ENCODE measurements at places on chromosomes 3 and 15.

GRCh38 chr3:40336511-40337135, 27.1 kb downstream of the EIF1B start:
- DNase-seq, result no peak

- DNase-seq, result peak; percentile 65
Measured at GRCh38 chr15:68154923-68155559, 50.1 kb downstream of the CALML4 start.

GRCh38 chr3:14548321-14548729, 8.2 kb upstream of the GRIP2 start:
- DNase-seq, result peak; percentile 37

DNA sequence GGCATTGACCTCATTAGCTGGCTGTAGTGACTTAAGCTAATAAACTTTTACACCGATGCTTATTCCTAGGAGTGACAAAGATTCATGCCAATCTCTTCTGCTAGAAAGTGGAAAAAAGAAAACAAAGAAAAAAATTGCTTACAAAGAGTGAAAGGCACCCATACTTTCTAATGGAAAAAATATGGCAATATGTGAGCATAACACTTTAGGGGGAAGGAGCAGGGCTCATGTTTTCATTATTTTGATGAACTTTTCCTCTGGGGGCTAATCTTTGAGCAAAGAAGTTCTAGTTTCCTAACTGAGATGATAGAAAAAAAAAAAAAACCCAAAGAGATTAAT, 94.8 kb upstream of the THRB start:
- DNase-seq, result no peak

DNA sequence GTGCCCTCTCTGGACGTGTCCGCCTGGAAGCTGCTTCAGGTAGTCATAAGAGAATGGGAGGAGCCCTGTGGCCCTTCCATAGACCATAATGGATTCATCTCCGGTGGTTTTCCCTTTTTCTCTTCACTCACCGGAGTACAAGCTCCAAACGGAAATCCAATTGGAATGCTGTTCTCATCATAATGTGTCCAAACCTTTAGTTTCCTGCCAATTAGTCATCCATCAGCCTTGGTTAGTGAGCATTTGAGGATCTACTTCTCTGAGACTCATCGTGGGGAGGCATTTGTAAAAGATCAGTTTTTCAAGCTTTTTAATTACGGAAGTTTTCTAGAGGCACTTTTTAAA, 34.9 kb downstream of the ABHD2 start:
- DNase-seq, result peak; percentile 86

DNA sequence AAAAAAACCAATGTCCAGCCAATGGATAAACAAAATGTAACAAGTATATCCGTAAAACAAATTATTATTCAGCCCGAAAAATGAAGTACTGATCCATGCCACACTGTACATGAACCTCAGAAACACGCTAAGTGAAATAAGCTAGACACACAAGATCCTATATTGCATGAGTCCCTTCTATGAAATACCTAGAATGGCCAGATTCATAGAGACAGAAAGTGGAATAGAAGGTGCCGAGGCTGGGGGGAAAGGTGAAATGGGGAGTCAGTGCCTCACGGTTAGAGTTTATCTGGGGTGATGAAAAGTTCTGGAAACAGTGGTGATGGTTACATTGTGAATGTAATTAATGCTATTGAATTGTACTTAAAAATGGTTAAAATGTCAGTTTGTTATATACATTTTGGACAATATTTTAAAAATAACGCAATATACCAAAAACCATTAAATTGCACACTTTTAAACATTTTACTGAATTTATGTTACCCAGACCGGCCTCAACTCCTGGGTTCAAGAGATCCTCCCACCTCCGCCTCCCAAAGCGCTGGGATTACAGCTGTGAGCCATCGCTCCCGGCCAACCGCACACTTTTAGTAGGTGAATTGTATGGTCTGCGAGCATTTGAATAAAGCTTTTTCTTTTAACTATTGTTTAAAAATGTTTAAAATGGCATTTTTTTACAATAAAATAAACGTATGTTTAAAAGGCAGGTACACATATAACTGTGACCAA, 2.1 kb downstream of the RNF168 start:
- peak; percentile 13 for DNase-seq

- peak; percentile 6 for DNase-seq
Measured at GRCh38 chr3:119562307-119562961, 3.0 kb upstream of the CD80 start.

- DNase-seq, result peak; percentile 55
Measured at GRCh38 chr15:42037656-42038055, 16.8 kb upstream of the PLA2G4E start.

- no peak for DNase-seq
Measured at GRCh38 chr3:129421988-129422745, 6.3 kb downstream of the EFCAB12 start.

GRCh38 chr15:100284701-100285100, 57.1 kb downstream of the ADAMTS17 start:
- no peak for DNase-seq

DNA sequence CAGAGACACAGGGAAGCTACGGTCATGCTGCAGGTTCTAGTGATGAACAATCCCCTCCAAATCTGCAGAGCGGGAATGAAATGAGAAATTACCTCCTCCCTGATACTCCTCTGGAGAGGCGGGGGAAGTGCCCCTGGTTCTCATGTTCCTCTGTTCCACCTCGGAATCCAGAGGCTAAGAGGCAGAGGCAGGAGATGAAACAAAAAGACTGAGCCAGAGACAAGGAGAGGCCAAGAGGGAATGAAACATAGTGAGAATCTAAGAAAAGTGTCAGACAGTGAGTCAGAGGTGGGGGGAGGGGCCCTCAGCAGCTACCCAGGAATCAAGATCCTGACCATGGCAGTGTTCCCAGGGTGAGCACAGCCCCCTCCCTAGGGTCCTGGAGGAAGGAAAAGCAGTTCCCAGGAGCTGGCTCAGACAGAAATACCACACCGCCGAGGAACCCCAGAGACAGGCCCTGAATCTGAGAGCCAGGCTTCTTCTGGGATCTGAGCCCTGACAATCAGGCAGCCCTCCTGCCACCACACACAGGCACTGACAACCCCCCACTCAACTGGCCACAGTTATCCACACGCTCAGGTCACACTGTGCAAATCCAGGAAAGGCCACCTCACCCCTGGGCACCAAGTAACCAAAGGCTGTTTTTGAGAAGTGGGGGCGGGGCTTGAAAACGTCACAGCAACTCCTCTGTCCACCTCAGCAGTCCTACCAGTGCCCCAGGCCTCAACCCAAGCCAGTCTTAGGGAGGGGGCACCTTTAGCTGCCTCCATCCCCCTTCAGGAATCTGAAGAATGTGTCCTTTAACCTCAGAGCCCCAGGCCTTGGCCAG, 2.4 kb downstream of the CSRNP1 start:
- DNase-seq, result peak; percentile 93

GRCh38 chr15:82852941-82853561, 43.6 kb downstream of the WHAMM start:
- no peak for DNase-seq
